ENCODE measurements at places on chromosomes 12 and 14.
A peak's percentile ranks its signal among the peaks of the same experiment; 100 is the strongest.

DNA sequence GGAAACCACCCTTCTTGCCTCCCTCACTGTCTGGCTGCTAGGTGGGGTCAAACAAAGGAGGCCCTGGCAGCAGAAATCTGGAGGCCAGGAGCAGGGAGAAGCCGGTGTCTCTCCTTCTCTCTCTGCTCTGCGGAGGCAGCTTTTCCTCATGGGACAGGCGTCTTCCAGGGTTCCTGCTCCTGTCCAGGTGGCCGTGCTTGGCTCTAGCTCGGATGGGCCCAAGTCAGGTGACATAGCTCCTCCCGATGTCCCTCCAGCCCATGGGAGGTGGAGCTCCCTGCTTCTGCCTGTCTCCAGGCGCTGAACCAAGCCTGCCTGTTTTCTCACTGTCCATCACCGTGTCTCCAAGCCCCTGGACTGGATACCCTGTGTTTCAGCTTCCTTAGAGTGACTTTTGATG, 30.5 kb upstream of the FZD10 start:
- no peak for DNase-seq

GRCh38 chr12:90322006-90322405, 613.4 kb upstream of the ATP2B1 start:
- DNase-seq, result no peak

- no peak for DNase-seq
Observed at GRCh38 chr12:76049575-76050251, 18.1 kb upstream of the PHLDA1 start.

DNA sequence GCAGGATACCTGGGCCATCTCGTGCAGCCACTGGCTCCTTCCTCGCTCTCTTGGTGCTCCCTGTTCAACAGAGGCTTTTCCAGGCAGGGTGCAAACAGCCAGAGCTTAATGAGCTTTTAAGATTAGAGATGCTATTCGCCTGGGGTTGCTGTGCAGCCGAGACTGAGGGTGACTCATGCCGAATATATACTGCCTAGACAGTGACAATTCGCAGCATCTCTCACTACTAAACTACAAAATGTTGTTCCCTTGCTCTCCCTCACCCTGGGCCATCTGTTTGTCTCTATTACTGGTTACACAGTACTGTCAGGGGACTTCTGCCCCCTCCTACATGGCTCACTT, 26.0 kb upstream of the TESC start:
- DNase-seq, result no peak

- no peak for DNase-seq
Observed at GRCh38 chr14:64221391-64222003, 72.7 kb downstream of the ESR2 start.

GRCh38 chr14:76354310-76354709, 21.6 kb upstream of the ESRRB start:
- DNase-seq, result no peak

DNA sequence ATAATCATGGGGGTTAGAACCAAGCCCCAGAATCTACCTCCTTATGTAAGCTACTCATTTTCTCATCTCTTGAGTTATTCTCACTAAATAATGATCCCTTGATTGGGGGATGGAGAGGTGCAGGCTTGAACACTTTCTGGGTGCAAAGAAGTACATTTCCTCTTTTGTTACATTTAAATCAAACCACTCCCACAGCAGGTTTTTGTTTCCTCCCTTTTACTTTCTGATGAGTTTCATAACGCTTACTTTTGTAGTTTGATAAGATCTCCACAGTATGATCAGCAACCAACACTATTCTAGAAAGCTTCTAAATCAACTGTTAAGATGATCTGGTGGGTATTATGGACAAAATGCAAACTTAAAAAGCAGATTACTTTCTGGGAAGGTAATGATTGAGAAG, 20.5 kb downstream of the VCPKMT start:
- no peak for DNase-seq

DNA sequence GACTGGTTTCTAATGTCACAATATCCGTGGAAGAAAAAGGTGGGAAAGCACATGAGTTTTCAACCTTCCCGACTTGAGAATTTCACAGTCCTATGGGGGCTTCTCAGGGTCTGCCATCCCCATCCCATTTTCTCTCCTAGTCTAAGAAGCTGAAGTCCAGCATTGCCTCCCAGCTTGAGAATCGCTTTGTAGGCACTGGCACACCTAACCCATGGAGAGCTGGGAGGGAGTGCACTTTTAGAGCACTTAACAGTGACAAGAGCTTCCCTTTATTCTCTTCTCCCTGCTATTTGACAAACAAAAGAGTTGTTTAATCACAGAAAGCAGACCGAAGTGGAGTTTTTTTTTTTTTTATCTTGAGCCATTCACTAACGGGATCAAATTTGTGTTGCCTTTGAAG, 22.8 kb upstream of the SRRM4 start:
- DNase-seq, result no peak

GRCh38 chr12:32397696-32398095, 1.7 kb upstream of the FGD4 start:
- DNase-seq, result no peak

GRCh38 chr12:10223208-10223607, 10.5 kb downstream of the GABARAPL1 start:
- DNase-seq, result no peak

GRCh38 chr14:75307700-75308379, 29.2 kb downstream of the FOS start:
- DNase-seq, result peak; percentile 35

GRCh38 chr12:39300799-39301198, 142.1 kb downstream of the KIF21A start:
- DNase-seq, result no peak

- no peak for DNase-seq
Observed at GRCh38 chr12:27987331-27987730, 14.8 kb upstream of the PTHLH start.

DNA sequence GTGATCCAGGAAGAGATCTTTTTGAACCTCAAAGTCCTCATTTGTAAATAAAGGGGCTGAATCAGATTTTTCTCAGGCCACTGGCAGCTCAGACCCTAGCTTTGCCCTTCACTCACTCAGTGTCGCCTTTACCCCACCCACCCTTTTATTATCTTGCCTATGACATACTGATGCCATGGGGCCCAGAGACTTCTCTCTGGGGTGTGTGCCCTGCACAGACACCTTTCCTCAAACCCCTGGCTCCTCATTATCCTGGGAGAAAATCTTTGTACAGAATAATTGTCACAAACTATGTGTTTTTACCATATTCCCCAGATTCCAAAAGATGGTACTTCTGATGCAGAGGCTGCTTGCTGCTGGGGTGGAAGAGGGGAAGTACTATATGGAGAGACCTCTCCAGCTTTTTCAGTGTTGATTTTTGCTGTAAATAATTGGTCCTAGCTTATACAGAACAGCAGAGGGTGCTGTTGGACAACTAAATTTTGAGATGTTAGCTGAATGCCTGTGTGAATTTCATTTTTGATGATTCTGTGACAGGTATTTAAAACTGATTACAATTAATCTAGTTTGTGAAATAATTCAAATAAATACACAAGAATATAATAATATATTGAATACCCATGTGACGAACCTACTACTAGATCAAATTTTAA, 53.9 kb upstream of the DCD start:
- no peak for DNase-seq

DNA sequence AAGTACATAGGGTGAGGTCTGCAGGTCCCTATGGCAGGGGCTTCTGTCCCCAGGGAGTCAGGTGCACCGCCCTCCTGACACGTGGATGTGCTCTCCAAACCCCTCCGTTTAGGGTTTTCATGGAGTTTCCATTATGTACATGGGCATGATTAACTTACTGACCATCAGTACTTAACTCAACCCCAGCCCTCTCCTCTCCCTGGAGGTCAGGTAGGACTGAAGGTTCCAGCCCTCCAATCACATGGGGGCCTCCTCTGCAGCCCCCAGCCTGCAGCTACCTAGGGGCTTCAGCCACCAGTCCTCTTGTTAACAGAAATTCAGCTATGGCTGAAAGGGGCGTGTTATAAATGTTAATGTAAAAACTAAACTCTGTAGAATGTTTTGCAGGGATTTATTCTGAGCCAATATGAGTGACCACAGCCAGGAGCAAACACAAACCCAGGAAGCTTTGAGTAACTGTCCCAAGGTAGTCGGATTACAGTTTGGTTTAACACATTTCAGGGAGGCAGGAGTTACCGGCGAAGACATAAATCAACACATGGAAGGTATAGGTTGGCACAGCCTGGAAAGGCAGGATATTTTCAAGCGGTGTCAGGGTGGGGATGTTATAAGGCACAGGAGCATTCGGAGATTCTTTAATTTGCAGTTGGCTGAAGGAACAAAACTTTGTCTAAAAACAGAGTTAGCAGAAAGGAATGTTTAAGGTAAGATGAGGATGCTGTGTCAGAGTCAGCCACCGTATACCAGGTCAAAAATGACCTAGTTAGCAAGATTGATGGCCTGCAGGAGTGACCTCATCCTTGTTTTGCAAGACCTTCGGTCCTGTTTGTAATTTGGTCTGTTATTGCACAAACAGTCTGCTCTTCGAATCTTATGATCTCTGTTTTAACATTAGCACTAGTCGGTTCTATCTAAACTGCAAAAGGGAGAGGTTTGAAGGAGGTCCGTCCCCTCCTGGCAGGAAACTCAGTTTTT, 75.2 kb downstream of the TNFAIP2 start:
- no peak for DNase-seq

GRCh38 chr12:124454735-124455134, 112.7 kb downstream of the NCOR2 start:
- no peak for DNase-seq

DNA sequence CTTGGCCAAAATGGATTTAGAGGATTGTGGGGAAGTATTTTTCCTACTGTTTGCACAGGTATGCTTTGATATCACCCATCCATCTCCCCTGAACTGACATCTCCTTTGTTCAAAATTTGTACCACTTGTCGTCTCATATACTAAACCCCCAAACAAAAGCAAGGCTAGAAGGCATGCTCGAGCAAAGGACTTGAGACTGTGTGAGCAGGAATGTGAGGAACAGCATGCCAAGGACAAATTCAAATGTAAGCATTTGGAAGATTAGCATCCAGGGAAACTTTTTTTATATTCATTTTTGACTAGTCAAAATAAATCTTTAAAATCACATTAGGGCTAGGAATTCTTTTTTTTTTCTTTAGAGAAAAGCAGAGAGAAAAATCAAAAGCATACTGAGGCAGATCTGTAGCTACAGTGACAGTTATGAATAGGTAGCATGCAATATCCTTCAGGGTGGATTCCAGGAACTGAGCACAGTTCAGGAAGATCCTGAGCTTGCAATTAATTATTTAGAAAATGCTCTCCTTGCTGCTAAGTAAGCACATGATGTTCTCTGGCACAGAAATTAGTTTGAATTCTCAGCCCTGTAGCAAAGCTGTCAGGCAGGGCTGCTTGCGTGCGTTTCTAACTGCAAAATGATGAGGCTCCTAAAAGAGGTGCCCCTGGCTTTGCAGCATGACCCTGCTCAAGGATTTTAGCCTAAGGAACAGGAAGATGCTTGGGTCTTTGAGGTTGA, 327.7 kb downstream of the LRIG3 start:
- no peak for DNase-seq

DNA sequence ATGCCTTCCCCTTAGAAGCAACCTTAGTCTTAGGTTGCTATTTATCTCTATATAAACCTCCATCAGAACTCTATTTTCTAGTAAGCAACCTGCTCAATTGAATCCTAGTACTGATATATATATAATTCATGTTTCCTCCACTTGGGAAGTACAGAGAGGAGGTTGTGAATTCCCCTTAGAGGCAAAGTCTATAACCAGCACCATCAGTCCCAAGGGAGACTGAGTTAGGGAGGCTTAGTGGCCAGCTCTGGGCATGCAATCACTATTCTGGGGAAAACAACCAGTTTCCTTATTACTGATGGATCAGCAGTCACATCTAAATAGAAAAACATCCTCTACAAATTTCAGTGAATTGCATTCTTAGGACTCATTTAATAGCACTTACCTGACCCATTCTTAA, 489.1 kb downstream of the RMST start:
- no peak for DNase-seq

DNA sequence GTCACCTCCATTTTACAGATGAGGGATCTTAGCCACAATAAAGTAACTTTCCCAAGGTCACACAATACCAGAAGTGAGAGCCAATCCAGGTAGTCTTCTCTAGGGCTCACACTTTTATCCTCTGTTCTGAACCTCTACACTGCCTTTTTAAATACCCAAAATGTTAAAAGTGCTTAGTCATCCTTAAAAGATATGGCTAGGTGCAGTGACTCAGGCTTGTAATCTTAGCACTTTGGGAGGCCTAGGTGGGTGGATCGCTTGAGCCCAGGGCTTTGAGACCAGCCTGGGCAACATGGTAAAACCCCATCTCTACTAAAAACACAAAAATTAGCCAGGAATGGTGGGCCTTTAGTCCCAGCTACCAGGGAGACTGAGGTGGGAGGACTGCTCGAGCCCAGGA, 104.1 kb upstream of the PPP4R3A start:
- no peak for DNase-seq

GRCh38 chr12:105261010-105261409, 25.0 kb upstream of the APPL2 start:
- DNase-seq, result no peak

Measured in T-helper 22 cell (primary cell).